ENCODE measurements at places on chromosomes 3 and 15.

- no peak for DNase-seq
Observed at GRCh38 chr15:69600556-69601085, 148.0 kb downstream of the RPLP1 start.

GRCh38 chr3:98029083-98029482 is 6.0 kb downstream of the GABRR3 start:
- no peak for DNase-seq

DNA sequence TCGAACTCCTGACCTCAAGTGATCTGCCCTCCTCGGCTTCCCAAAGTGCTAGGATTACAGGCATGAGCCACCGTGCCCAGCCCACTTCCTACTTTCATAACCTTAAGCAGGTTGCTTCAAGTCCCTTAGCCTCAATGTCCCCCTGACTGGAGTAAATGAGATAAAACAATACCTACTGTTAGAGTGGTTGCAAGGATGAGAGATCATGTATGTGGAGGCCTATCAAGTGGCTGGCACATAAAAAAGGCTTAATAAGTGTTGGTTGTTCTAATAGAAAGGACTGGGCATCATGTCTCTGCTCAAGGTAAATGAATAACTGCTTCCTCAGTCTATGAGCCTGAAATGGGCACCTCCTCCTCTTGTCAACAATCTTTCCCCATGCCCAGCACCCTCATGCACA is 25.9 kb upstream of the UBE2E1 start:
- no peak for DNase-seq

DNA sequence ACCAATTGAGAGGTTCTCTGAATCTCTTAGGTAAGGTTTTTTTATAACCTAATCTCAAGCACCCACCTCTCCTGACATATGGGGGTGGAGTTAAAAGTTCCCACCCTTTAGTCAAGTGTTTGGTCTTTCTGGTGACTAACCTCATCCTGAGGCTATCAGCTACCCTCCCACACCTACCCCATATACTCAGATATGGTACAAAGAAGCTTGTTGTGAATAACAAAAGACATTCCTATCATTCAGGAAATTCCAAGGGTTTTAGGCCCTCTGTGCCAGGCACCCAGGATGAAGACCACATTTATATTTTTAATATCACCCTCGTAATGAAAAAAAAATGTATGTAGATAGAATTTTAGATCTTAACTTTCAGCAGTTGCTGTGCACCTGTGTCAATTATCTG is 9.0 kb downstream of the CHMP2B start:
- DNase-seq, result no peak

Data from activated CD4-positive, alpha-beta T cell treated with anti-CD3 and anti-CD28 coated beads for 48 hours (primary cell).